ENCODE measurements at places on chromosomes 11 and 22.

DNA sequence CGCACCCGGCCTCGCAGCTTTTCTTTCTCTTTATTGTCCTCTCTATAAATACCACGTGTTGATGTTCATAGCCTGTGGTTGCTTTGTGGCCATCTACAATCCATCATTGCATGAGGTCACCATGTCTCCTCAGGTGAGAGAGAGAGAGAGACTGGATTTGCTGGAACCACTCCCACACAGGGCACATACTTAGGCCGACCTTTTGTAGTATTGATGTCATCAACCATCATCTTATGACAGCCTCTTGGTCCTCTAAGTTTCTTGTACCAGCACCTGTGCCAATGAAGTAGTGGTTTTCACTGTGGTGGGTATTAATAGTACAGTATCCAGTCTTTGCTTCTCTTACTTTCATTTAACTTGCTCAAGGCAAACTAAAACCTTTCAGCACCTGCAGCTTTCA is 22.8 kb upstream of the P2RY6 start:
- no peak for DNase-seq

GRCh38 chr22:32932176-32932575 is 126.0 kb downstream of the SYN3 start:
- no peak for DNase-seq

DNA sequence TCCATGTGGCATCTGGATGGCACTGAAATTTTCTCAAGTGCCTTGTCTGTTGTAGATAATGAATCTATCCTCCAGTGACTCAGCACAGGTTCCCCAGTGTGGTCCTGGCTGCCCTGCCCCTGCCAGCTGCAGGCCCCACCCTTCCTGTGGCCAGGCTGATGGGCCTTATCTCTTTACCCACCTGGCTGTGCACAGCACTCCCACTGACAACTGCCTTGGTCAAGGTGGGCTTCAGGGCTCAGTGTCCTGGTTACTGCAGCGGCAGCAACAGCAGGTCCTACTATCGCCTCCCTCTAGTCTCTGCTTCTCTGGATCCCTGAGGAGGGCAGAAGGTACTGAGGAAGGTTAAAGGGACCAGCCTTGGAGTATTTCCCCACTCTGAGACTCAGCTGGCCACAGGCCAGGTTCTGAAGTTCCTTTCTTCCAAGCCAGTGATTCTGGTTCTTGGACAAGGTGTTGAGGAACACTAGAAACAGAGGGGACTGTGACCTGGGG is 3.1 kb downstream of the HMBS start:
- DNase-seq = no peak

DNA sequence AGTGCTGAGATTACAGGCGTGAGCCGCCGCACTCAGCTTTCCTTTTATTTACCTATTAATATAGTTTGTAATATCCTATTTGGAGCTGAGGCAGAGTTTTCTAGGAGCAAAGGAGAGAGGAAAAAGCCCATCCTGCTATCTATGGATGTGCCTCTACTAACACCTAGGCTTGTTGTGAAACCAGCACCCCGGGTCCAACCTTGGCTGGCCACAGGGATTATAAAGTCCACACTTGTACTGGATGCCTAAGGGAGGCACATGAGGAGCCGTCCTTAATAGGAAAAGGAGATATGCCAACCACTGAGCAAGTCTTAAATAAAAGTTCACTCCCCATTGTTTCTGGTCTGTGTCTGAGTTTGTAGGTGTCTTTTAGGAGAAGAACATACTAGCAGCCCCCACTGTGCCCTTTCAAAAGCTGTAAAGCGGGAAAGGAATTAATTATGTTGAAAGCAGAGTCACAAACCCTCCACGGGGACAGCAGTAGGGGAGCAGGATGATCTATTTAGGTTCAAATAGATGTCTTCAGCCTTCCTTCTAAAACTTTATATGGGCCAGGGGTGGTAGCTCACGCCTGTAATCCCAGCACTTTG is 29.3 kb downstream of the RRP7A start:
- no peak for DNase-seq

- DNase-seq = no peak
Observed at GRCh38 chr11:126336671-126337101, 18.8 kb upstream of the ST3GAL4 start.

GRCh38 chr11:59273373-59273841 is 60.7 kb upstream of the MPEG1 start:
- no peak for DNase-seq

- DNase-seq = no peak
Observed at GRCh38 chr11:19508165-19508564, 204.5 kb upstream of the NAV2 start.

GRCh38 chr22:34255042-34255441 is 334.8 kb upstream of the LARGE1 start:
- no peak for DNase-seq

- DNase-seq = no peak
Observed at GRCh38 chr22:40040927-40041326, 46.2 kb downstream of the FAM83F start.

- no peak for DNase-seq
Observed at GRCh38 chr22:32583921-32584335, 109.3 kb downstream of the FBXO7 start.

Data from stimulated activated CD8-positive, alpha-beta memory T cell treated with anti-CD3 and anti-CD28 coated beads, Interleukin-2, amount 100 ng/mL, for 1 hour (primary cell).